ENCODE measurements at places on chromosomes 12 and 14. TPM values are rescaled to one million over a fixed set of nuclear protein-coding genes. Genes with fewer than 3 reads are reported as not detected.
A peak's percentile ranks its signal among the peaks of the same experiment; 100 is the strongest.

DNA sequence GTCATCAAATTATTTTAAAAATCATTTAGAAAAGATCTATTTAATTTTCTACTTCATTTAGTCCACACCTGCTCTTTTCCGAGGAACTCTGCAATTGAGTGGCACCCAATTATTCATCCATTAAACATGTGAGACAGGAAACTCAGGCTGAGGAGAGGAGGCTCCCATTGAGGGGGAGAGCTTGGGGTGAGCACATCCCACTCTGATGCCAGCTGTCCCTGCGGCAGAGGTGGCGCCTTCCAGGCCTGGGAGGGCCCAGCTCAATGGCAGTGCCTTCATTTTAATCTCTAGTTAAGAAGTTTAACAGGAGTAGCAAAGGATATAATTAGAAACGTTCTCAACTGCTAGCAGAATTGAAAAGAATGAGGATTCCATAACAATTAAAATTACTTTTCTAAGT is 92.0 kb downstream of the ITPR2 start:
- DNase-seq = no peak

DNA sequence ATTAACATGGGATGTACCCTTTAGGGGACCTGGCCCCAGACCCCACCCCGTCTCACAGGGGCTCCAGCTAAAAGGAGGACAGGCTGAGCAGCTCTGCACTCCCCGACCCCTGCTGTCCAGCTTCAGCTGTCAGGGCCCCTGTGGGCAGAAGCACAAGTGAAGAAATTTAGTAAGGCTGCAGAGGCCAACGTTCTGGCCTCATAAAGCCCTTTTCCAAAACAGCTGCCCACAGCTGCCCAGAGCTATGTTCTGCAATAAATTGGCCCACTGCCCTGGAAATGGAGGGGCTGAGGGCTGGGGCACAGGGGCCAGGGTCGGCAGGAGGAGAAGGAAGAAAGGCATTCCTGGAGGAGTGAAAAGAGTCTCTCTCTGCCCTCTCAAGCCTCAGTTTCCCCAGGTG is 357.1 kb downstream of the BCL11B start:
- no peak for DNase-seq

The CLEC9A gene
- total RNA-seq = not detected

GRCh38 chr12:71266606-71267005 is 108.8 kb upstream of the TSPAN8 start:
- DNase-seq = no peak

The RPL10L gene
- total RNA-seq = not detected

The BEST3 gene
- 60.1 TPM for total RNA-seq

- DNase-seq = peak; percentile 91
These were observed 28.0 kb downstream of the SLC15A4 start for GRCh38 chr12:128795530-128796361.

GRCh38 chr14:74949859-74950573 is 5.4 kb downstream of the PGF start:
- no peak for DNase-seq

- DNase-seq = peak; percentile 45
These were observed 9.9 kb downstream of the PMEL start for GRCh38 chr12:55955800-55956508.

The C1S gene
- 3.6 TPM for total RNA-seq

DNA sequence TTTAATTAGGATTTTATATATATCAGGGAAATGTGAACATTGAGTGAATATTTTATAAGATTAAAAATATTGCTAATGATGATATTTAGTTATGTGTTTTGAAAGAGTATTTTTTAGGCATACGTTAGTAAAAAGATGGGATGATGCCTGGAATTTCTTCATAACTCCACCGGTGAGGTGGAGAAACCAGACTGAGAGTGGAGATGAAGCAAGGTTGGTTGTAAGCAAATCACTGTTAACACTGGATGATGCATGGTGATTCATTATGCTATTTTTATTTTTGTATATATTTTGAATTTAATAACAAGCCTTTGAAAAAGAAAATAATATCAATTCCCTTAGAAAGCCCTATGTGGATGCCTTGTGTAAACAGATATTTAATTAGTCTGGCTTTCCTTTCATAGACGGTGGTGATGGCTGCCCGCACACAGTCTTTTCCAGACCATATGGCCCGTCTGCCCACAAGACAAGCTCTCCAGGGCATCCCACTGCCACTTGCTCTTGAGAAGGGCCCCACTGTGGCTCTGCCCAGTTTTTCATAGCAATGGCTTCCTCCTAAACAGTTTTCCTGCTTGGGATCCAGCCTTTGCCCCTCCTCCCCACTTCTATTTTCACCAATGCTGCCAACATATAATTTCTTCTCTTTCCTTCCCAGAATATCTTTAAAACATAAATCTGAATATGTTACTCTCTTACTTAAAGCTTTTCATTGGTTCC is 95.4 kb downstream of the HELB start:
- DNase-seq = no peak

GRCh38 chr12:26346736-26347135 is 151.4 kb downstream of the SSPN start:
- DNase-seq = no peak

DNA sequence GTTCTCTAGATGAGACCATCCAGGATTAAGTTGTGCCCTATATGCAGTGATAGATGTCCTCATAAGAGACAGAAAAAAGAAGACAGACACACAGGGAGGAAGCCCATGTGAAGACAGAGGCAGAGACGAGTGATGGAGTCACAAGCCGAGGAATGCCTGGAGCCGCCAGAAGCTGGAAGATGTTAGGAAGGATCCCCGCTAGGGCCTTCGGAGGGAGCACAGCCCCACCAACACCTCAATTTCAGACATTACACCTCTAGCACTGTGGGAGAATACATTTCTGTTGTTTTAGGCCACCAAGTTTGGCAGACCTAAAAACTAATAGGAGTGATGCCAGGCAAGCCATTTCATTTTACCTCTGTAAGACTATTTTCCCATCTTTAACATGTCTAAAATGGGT is 458.5 kb downstream of the MED13L start:
- DNase-seq = no peak

GRCh38 chr14:21233457-21234076 is 35.7 kb downstream of the HNRNPC start:
- peak; percentile 16 for DNase-seq

DNA sequence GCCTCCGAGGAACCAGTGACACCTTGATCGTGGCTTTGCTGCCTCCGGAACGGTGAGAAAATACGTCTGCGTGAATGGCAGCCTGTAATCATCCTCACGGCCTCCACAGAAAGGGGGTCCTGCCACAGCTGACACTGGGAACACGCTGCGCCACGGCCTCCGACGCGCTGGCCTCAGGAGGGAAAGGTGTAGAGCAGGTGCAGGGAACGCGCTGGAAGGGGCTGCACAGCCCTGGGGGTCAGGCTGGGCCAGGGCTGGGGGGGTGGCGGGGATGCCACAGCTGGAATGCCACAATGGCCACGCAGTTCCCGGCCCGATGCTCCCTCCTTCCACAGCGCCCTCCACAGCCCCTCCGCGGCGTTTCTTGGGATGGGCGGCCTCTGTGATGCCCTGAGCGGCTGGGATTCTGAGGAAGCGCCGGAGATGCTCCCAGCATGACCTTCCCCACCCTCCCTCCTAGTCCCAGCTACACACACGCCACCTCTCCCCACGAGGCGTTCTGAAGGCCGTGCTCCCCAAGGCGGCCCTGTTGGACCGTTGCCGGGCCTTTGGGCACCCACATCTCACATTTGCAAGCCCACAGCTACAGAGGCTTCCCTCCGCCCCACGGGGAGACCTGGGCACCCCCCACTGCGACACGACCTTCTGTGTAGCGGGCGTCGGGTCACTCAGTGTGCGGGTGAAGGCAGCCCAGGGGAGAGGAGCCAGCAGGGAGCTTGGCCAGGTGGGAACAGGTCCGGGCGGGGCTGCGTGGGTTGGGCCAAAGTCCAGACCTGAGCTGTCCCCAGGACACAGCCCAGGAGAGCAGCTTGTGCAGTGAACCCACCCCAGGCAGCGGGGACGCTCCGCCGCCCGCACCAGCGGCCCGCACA is 31.8 kb upstream of the GALNT9 start:
- no peak for DNase-seq

DNA sequence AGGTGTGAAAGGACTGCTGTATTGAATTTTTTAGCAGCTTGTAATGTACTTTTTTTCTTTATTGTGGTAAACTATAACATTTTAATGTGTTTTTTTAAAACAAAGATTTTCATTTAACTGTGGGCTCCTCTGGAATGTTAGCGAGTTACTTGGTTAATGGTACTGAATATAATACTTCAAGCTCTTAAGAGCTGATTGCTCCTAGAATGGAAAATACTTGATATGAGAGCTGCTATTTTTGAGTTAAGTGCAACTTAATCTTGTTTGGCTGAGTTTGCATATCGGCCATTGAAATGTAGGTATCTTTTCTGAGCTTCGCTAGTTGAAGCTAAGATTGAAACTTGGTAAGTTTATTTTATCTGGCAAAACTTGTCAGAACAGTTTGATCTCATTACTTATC is 7.4 kb downstream of the TMBIM6 start:
- DNase-seq = no peak

The PPP1R3E gene
- 95.5 TPM for total RNA-seq

DNA sequence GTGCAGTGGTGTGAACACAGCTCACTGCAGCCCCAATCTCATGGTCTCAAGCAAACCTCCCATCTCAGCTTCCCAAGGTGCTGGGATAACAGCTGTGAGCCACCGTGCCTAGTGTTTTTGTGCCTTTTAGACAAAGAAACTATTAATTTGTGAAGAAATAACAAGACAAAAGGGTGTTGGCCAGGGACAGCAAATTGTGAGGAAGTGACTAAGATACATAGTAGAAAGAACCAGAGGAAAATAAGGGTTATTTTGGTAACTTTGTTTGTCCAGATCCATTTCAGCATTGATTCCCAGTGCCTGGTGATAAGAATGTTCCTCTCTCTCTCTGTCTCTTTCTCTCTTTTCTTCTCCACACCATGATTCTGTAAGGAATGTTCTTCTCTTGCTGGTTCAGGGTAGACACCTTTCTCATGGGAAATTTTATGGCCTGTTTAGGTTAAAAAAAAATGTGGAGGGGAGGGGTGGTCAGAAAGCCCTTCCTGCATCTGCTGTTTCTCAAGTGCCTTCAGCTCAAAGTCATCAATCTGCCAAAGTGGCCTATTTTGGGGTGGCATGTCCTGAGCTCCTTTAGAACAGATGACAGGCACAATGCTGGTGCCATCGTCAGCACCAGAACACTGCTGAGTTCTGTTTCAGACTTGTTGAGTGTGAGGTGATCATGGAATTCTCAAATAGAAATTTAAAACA is 184.4 kb upstream of the EEA1 start:
- no peak for DNase-seq

GRCh38 chr12:5516371-5517241 is 84.7 kb downstream of the NTF3 start:
- DNase-seq = no peak

- no peak for DNase-seq
These were observed 158.4 kb upstream of the HIF1A start for GRCh38 chr14:61536661-61537562.

DNA sequence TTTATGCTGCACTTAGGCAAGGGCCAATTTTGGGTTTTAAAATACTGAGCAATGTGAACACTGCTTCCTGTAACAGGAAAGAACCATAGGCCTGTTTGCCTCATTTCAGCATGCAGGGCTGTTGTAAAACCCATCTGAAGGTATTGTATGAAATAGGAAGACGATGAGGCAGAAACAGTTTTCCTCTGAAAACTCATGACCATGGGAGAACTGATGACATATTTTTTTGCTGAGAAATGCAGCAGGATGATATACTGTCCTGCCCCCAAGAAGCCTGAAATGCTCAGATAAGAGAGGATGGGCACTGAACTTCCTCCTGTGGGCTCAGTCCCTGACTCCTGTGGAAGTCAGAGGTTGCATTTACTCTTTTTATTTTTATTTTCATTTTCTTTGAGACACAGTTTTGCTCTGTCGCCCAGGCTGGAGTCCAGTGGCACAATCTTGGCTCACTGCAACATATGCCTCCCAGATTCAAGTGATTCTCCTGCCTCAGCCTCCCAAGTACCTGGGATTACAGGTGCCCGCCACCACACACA is 17.4 kb downstream of the PYGL start:
- DNase-seq = no peak

The PHLDA1 gene
- total RNA-seq = 2.1 TPM

- DNase-seq = no peak
These were observed 310.0 kb downstream of the ADAMTS20 start for GRCh38 chr12:43241986-43242385.

DNA sequence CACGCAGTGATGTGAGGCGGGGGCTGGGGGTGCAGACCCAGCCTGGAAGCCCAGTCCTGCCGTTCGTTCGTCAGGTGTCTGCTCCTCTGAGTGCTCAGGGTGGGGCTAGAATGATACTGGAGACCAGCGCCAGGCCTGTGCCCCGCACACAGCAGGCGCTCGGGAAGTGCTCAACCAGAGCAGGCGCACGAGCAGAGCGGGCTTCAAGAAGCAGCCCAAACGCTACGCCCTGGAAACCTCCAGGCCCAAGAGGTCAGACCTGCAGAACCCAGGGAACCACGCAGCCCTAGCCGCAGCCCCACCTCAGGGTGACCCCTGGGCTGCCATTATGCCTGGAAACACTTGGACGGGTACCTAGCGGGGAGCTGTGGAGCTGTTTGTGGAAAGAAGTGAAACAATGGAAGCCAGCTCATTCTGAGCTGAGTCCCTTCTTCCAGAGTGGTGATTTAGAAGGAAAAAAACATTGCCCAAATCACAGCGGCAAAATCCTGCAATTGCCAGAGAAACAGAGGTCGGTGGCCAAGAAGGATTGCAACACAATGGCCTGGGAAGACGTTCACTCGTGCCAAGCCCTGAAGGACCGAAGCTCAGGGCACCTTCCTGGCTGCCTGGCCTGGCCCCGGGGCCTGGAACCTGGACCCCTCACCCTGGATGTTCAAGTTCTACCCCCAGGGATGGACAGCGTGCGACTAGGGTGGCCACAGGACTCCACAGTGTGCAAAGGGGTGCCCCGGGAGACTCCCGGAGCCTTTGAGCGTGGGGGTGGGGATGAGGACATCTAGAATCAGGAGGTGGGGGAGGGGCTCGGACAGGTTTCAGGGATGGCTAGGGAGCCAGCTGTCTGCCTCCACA is 40.4 kb upstream of the DIO3 start:
- no peak for DNase-seq
